ENCODE measurements at places on chromosomes 5 and 9.

GRCh38 chr5:107319901-107320300 lies 350.8 kb downstream of the EFNA5 start:
- DNase-seq, result no peak

GRCh38 chr5:11619339-11620024 lies 284.8 kb downstream of the CTNND2 start:
- no peak for DNase-seq

DNA sequence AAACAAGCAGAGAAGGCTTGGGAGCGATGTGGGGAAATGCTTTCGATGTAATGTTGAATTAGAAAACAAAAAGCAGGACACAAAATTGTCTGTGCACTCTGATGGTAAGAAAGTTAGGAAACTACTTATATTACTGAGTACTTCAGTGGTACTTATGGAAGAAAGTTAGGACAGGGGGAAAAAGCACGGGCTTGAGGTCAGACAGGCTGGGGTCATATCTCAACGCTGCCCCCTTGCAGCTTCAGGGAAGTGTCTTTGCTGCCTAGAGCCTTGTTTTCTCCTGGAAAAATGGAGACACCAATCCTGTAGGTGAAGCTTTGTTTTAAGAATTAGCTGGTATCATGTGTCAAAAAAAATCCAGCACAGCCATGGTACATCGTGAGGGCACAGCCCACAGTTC lies 23.0 kb downstream of the NEURL1B start:
- DNase-seq, result no peak

- DNase-seq, result no peak
Observed at GRCh38 chr9:4137234-4137633, 162.6 kb downstream of the GLIS3 start.

DNA sequence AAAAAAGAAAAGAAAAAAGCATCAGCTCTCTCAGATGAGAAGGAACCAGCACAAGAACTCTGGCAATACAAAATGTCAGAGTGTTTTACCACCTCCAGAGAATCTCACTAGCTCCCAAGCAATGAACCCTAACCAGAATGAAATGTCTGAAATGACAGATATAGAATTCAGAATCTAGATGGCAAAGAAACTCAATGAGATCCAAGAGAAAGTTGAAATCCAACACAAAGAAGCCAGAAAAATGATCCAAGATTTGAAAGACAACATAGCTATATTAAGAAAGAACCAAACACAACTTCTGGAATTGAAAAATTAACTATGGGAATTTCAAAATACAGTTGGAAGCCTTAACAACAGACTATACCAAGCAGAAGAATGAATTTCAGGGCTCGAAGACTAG lies 396.3 kb downstream of the PDE4D start:
- no peak for DNase-seq

DNA sequence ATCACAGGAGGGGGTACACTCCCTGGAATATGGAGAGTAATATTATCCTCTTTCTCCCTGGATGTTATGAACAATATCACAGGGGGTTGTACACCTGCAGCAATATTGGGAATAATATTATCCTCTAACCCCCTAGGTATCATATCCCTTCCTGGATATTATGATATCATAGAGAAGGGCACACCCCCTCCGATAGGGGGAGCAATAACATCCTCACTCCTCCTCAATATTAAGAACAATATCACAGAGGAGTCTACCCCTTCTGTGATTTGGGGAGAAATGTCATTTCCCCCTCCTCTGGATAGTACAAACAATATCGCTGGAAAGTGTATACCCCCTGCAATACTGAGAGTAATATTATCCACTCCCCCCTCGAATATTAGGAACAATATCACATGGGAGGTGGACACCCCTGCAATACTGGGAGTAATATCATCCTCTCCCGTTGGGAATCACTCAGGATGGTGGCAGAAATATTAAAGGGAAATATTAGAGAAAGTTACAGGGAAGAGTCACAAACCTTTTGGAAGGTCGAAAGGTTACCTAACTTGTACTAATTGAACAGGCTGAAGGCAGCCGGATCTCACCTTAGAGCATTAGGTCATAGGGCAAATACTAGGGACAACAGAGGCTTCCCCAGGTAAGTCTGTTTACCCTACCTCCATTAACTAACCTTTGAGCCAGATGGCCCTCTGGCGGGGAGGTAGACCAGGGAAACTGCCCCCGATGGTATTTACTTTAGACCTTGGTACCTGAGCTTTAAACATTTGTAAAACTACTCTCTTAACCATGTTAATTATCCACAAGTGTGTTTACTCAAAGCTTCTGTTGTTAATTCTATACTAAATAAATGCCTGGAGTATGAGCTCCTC lies 57.5 kb upstream of the FREM1 start:
- DNase-seq, result no peak

- DNase-seq, result no peak
Observed at GRCh38 chr5:109688630-109688969, 1.1 kb upstream of the MAN2A1 start.

GRCh38 chr5:97133101-97133500 lies 9.3 kb downstream of the LIX1 start:
- DNase-seq, result no peak

DNA sequence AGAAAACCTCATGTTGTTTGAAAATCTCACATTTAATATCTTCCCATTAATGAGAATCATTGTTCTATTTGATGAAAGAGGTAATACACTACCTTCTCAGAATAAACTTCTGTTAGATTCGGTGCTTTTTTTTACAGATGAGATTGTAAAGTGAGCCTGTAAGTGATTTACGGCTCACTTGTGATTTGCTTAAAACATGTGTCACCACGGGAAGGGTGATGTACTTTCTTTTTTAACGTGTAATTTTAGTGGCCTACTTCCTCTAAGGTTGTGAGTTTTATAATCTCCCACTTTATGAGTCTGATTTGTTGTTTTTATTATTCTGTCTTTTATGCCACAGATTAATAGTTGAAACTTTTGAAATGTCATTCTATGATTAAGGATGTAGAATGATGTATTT lies 15.9 kb downstream of the ANXA1 start:
- DNase-seq, result no peak

DNA sequence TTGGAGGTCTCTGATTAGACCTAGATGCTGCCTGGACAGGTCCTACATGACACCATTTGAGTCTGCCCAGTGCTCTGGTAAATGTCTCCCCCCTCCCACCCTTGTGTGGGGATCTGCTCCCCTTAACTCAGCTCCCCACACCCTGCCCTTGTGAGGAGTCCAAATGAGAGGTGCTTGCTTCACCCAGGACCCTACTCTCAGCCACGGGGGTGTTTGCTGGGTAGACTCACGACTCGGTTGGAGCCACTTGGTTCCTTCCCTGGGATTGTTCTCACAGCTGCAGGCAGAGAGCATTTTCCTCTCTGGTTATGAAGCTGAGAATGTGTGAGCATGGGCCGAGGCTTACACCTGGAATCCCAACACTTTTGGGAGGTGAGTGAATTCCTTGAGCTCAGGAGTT lies 204.7 kb downstream of the CDK5RAP2 start:
- no peak for DNase-seq

DNA sequence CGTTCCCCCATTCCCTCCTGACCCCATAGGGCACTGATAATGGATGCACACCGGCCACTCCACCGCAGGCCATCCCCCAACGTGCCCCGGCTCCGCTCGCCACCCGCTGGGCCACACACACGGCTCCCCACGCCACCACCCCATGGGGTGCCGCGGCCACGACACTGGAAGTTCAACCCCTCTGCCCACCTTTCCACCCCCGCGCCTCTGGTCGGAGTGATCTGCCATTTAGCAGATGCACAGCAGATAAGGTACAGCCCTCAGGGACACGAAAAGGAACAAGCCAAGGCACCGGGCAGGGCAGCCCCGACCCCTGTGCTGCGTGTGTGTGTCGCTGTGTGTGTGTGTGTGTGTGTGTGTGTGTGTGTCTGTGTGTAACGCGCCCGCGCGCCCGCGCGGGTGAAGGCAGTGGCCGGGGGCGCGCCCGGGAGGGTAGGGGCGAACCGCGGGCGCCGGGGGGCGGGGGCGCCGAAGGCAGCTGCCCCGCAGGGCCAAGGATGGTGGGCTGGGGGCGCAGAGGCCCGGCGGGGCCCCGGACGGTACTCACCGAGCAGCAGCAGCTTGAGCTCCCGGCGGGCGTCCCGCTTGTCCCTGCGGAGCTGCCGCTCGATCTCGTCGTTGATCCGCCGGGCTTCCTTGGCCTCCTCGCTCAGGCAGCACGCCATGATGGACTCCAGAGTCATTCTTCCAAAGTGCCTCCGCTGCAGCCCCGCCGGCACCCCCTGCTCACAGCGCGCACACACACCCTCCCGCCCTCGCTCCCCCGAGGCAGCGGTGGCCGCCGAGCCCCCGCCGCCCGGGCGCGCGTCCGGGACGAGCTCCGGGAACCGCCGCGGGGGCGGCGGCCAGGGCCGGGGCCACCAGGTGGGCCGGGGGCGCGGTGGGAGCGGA lies 813 bp downstream of the GNAQ start:
- DNase-seq, result peak; percentile 27

- DNase-seq, result no peak
Observed at GRCh38 chr5:8493176-8493575, 624.2 kb downstream of the MTRR start.

- DNase-seq, result no peak
Observed at GRCh38 chr5:40489421-40489820, 190.3 kb upstream of the PTGER4 start.

- no peak for DNase-seq
Observed at GRCh38 chr9:108445431-108446071, 410.2 kb downstream of the ACTL7B start.

GRCh38 chr9:1871626-1872419 lies 143.3 kb upstream of the SMARCA2 start:
- DNase-seq, result no peak

GRCh38 chr9:86971742-86972141 lies 24.4 kb upstream of the GAS1 start:
- DNase-seq, result no peak

DNA sequence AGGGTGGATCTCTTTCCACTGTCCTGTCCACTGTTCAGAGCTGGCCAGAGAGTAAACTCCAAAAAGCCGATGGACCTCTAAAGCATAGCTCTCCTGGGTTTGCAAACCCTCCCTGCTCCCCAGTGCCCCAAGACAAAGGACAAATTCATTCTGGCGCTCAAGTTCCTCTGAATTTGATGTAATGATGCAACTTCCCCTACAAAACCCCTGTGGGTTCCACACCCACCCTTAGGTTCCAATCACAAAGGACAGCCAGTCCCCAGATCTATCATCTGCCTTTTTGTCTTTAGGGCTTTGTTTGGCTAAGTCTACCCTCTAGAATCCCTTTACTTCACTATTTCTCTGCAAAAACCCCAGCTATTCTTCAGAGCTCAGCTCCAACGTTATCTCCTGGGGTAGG lies 57.4 kb upstream of the SLC25A51 start:
- DNase-seq, result no peak

- no peak for DNase-seq
Observed at GRCh38 chr5:112117551-112117950, 301.5 kb downstream of the EPB41L4A start.

- no peak for DNase-seq
Observed at GRCh38 chr5:56534102-56534829, 281.1 kb upstream of the MAP3K1 start.

- no peak for DNase-seq
Observed at GRCh38 chr9:5800969-5801738, 31.8 kb downstream of the ERMP1 start.

GRCh38 chr5:135103575-135103853 lies 69.5 kb upstream of the PITX1 start:
- DNase-seq, result no peak

GRCh38 chr5:176373100-176373818 lies 8.0 kb downstream of the ARL10 start:
- DNase-seq, result no peak

GRCh38 chr9:21681641-21682040 lies 120.8 kb upstream of the MTAP start:
- no peak for DNase-seq

DNA sequence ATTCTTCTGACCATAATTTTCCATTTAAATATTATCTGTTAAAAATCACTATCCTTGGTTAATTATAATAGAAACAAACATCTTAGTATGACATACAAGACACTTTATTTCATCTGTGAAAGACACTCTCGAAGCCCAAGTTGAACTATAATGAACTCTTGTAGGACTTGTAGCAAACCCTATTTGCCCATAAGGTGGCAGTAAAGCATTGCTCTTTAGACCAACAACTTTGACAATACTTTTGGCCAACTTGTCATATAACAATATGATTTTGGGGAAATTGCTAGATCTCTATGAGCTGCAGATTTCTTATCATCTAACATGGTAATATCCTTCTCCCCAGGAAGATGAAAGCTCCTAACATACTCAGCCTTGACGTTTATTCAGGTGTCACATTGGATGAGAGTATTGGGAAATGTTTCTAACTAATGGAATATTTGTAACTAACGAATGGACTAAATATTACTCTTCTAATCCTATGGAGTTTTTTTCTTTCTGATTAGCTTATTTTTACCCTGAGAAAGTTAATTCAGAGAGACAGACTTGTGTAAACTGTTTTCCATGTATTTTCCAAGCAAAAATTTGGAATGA lies 11.0 kb downstream of the SPINK14 start:
- no peak for DNase-seq
